ENCODE measurements at places on chromosomes 1 and 21.

- DNase-seq, result no peak
These were observed 6.0 kb upstream of the VASH2 start for GRCh38 chr1:212944229-212944901.

GRCh38 chr1:35080171-35080854 lies 1.1 kb downstream of the ZMYM1 start:
- DNase-seq, result no peak

DNA sequence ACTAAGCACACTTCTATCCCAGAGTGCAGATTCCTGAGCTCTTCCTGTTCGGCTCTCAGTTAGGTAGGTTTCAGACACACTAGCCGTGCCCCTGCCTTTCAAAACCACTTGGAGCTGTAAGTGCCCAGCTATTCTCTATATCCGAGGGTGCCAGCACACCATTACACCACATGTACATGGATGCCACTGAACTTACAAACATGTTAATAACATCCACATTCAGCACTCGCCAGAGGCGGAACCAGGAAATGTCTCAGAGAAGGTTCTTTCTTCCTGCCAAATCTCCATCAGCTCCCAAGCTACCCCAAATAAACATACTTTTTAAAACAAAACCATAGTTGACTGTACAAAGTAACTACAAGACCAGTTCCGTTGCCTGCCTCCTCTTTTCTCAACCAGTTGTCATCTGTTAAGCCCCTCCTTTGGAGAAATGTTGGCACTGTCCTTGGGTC lies 78.4 kb upstream of the CTTNBP2NL start:
- DNase-seq, result no peak

GRCh38 chr1:21152423-21153100 lies 24.1 kb downstream of the EIF4G3 start:
- peak; percentile 34 for DNase-seq

DNA sequence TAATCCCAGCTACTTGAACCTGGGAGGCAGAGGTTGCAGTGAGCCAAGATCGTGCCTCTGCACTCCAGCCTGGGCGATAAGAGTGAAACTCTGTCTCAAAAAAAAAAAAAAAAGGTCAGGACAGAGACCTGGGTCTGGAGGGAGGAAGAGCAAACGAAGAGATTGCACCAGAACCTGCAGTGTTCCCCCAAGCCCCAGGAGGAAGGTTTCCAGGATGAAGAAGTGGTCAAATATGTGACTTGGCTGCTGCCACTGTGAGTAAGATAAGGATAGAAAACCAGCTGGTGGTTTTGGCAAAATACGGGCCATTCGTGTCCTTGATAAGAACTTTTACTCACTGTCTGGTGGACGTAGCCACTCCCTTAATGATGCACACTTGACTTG lies 42.2 kb downstream of the CLDN14 start:
- peak; percentile 58 for DNase-seq

- no peak for DNase-seq
These were observed 30.1 kb downstream of the LDLRAD1 start for GRCh38 chr1:53987880-53988279.
